ENCODE measurements at places on chromosomes 2 and 18.

DNA sequence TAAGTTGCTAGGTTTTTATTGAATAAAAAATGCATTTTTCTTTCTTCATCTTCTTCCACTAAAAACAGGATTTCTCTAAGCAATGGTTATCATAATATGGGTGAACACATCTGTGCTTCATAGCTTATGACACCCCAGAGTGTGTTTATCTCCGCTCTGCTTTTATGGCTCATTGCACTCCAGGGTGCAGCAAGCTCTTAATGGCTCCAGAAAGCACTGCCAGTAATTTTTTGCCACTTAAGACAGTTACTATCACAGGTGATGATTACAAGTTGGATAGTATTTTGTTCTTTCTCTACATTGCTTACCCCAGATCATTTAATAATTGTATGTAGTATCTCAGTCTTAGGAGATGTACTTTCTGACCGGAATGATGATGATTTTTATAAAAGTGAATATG, 239.3 kb upstream of the CDH20 start:
- peak; percentile 87 for DNase-seq

GRCh38 chr2:42545023-42545721, 23.3 kb upstream of the MTA3 start:
- no peak for DNase-seq

GRCh38 chr2:37388074-37388473, 43.6 kb downstream of the QPCT start:
- DNase-seq, result no peak

DNA sequence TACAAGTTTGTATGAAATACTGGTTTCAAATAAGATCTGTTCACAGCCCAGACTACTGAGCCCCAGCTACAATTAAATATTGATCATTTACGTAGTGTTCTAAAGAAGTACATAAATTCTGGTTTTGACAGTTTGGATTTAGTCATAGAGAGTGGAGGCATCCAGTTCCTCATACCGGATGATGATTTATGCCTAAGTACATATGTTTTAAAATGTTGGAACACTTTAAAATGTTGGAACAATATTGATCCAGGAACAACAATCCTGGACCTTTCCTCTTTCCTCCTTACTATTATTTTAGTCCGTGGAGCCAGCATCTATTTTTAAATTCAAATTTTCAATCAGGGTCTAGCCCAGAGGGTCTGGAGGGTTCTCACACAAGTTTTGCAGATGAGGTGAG, 22.8 kb upstream of the TTN start:
- no peak for DNase-seq

- DNase-seq, result peak; percentile 54
Observed at GRCh38 chr2:216777637-216778273, 82.1 kb downstream of the TNP1 start.

- peak; percentile 91 for DNase-seq
Observed at GRCh38 chr18:79246309-79247108, 149.2 kb upstream of the NFATC1 start.

GRCh38 chr2:36569267-36569856, 28.6 kb downstream of the FEZ2 start:
- DNase-seq, result no peak

GRCh38 chr2:46493241-46493970, 14.0 kb downstream of the TMEM247 start:
- no peak for DNase-seq

DNA sequence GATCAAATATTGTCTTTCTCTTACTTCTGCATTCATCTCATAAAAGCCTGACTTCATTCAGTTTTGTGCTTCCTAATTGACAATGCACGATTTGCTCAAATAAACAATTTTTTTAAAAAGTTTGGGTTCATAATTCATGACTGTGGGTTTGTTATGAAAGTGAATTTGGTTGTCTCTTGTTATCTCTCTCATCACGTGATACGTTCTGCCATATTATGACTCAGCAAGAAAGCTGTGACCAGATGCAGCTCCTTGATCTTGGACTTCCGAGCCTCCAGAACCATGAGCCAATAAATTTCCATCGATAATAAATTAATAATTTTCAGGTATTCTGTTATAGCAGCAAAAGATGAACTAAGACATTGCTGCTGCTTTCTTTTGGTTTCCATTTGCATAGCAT, 156.5 kb upstream of the LRATD1 start:
- no peak for DNase-seq

DNA sequence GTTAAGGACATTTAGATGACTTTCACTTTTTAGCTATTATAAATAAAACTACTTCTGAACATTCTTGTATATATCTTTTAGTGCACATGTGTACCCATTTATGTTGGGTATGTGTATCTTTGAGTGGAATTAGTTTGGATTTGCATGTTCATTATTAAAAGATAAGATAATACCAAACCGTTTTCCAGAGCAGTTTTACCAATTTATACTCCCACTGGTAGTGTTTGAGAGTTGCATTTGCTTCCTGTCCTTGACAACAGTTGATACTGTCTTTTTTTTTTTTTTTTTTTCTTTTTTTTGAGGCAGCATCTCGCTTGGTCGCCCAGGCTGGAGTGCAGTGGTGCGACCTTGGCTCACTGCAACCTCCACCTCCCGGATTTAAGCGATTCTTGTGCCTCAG, 23.3 kb downstream of the SLC30A6 start:
- DNase-seq, result no peak

DNA sequence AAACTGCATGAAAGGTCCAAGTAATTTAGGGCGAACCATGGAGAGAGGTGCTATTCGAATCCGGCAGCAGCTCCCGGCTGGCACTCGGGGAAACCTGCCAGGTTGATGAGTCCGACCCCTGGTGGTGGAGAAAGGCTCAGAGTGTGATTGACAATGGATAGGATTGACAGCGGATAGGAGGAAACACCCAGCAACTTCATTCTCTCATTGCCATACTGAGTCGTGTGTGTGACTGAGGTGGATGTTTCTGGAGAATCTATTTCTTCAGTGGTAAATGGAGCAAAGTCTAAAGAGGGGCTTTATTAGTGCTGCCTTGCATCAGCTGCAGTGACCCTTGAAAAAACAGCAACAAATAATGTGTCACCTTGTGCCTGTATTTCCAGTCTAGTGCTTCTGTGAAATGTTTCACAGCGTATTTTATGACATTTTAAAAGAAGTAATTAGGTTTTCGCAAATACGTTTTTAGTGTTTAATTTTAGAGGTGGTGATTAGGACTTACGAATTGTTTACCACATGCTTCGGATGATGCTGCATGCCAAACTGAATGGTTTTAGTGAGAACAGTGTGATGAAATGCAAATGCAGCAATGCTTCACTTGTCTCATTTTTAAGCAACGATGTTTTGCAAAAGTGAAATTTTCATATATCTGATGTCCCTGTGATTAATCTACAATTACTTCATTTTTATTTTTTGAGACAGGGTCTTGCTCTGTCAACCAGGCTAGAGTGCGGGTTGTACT, 102.0 kb downstream of the DCDC2C start:
- peak; percentile 2 for DNase-seq

- DNase-seq, result no peak
Observed at GRCh38 chr2:161426922-161427663, 11.0 kb downstream of the TBR1 start.

DNA sequence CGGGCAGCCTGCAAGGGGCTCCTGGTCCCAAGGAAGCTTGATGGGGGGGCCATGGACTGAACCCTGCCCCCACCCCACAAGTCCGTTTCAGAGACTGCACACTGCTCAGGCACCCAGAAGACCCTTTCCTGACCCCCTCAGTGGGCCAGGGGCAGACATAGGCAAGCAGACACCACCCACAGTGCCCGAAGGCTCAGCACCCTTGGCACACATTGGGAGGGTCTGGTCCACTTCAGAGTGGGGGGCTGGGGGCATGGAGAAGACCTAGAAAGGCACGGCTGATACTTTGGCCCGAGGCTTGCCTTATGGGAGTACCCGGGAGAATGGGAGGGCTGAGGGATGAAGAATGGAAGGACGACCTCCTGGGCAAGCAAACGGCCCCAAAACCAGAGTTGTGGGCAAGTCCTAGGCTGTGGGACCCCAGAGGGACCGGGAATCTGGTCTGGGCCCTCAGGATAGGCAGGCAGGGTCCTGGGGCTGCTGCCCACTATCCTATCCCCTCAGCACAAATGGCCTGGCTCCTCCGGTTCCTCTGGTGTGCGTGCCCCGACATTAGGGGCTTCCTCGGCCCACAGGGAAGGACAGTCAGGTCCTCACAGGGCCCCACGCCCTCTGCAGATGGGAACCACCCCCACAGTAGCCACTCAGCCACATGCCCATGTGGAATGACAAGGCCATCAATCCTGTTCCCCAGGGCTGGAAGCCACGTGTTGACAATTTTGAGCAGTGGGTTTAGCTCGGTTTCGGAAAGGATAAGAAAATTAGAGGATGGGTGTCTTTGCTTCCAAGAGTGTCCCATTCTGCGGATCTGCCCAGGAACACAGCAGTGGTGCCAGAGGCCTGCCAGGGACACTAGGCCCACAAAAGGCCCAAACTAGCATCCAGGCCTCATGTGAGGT, 15.0 kb upstream of the GPC1 start:
- DNase-seq, result no peak

GRCh38 chr18:5066380-5066977, 130.6 kb downstream of the AKAIN1 start:
- DNase-seq, result no peak

- no peak for DNase-seq
Observed at GRCh38 chr2:222774941-222775340, 85.9 kb upstream of the ACSL3 start.

DNA sequence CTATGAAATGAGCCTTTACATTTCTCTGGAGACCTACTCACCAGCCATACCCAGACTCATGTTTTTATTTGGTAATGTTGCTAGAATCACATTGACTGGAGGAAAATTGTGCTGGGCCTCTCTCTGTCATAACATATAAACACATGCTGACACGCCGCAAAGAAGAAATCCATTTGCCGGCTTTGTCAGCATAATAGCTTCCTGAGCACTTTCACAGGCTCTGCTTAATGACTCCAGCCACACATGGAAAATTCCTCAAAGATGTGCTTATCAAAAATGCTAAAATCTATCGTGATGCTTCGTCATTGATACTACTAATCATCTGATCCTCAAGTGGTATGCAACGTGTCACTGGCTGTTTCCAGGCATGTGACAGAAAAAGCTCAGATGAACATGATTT, 63.1 kb downstream of the RND3 start:
- no peak for DNase-seq

DNA sequence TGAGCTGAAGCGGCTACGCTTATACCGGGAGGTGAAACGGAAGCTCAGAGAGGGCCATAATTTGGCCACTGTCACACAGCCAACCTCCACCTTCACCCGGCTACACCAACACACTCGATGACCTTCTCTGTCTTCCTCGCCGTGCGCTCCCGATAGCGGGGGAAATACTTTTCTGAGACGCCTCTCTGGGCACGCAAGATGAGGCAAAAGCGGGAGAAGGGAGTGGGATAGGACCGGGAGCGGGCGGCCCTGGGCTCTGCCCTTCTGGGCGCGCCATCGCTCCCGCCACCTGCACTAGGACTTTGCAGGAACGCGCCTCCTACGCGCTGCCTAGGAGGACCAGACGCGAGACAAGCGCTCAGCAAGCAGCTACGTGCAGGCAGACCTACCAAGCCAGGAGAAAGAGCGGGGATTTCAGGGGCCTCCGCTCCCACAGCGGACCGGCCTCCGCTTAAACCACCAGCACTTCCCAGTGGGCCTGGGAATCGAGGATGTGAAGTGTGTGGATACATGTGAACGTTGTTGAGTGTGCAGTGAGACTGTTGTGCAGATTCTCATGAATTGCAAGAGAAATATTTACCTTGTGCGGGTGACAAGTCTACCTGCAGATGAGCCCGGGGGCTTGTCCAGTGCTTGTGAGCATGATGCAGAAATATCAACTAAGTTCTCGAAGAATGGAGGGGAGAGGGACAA, 11.4 kb downstream of the SIX3 start:
- DNase-seq, result no peak

DNA sequence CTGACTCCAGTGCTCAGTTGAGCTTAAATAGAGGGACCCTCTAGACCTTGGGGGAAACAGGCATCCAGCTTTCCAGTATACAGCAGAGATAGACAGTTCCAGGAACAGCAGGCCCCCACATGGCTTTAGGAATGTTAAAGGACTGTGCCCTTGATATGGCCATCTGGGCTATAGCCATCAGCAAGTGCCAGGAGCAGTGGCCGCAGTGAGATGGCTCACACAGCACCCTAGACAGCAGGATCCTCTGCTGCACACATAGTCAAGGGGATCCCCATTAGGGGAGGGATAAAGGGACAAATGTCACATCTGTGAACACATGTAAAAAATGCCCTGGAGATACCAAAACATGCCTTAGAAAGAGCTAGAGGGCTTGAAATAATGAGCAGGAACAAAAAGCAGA, 213.4 kb downstream of the PTH2R start:
- DNase-seq, result no peak

GRCh38 chr2:105410554-105410953, 11.7 kb upstream of the FHL2 start:
- DNase-seq, result no peak

- no peak for DNase-seq
Observed at GRCh38 chr18:4797002-4797685, 342.0 kb upstream of the DLGAP1 start.

- DNase-seq, result no peak
Observed at GRCh38 chr2:14827226-14828023, 194.9 kb downstream of the LRATD1 start.

GRCh38 chr2:168189835-168190569, 57.4 kb downstream of the STK39 start:
- no peak for DNase-seq

DNA sequence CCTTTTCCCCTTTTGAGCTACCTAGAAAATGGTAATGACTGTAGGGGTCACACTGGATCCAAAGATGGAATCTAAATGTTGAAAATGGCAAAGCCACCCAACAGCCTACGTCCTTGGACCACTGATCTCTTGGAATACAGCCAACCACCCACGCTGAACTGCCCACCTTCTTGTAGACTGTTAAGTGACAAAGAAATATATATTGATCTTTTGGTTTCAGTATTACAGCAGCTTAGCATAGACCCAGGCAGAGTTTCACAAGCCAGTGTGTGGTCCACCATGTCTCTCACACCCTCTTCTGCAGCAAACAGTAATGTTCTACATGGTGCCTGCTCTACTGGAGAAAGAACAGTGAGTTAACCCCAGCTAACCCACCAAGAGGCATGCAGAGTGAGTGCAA, 20.2 kb downstream of the CACNB4 start:
- no peak for DNase-seq

GRCh38 chr2:27871802-27872201, 18.4 kb downstream of the RBKS start:
- DNase-seq, result no peak

DNA sequence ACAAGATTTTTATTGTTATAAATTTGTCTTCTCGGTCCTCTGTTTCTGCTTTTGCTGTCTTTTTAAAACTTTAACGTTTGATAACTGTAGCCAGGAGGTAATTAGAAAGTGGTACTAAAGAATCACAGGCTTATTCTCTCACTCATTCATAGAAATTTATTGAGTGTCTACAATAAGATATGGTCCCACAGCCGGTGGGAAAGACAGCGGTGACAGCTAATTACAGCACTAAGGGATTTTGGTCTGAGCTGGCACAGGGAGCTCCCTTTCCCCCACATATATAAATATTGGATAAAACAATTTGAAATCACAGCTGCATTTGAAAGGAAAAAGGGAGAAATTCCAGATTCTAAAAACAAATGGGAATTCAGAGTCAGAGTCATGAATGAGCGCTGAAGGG, 93.1 kb upstream of the CAPN13 start:
- DNase-seq, result no peak

Measured in NCI-H1092 treated with DMSO at 0.1 percent for 48 hours (cell line).